ENCODE measurements at places on chromosomes 13 and 19.
A peak's percentile ranks its signal among the peaks of the same experiment; 100 is the strongest.

GRCh38 chr13:86201477-86201876, 402.3 kb upstream of the SLITRK6 start:
- no peak for DNase-seq

DNA sequence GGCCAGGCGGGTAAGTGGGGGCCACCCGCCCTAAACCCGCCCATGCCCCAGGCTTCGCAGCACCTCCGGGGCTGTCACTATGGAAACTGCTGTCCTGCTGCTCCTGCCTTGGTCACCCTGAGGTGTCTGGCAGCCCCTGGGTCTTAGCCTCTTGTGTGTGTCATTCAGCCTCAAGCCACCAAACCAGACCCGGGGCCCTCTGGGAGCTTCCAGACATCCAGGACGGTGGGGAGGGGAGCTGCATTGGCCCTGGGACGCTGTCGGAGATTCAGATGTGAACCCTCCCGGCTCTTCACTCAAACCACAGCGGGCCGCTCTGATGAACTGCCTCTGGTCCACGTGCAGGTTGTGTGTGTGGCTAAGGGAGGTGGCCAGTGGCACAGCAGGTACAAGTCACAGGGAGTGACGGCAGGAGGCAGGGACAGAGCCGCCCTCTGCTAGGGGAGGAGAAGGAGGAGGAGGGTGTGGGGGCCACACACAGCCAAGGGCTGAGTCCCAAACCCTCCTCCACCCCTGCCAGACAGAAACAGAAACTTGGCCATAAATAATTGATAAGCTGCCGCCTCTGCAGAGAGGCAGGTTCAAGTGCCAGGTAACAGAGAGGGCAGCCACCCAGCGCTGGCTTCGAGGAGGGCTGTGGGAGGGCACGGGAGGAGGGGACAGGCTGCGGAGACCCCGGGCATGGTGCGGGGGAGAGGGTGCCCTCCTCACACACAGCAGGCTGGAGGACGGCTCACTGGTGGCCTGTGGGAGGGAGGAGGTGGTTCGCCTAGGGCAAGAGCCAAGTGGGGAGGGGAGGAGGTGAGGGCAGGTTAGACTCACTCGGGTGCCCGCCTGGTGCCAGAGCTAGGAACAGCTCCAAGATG, 8.0 kb downstream of the NANOS3 start:
- DNase-seq, result no peak

DNA sequence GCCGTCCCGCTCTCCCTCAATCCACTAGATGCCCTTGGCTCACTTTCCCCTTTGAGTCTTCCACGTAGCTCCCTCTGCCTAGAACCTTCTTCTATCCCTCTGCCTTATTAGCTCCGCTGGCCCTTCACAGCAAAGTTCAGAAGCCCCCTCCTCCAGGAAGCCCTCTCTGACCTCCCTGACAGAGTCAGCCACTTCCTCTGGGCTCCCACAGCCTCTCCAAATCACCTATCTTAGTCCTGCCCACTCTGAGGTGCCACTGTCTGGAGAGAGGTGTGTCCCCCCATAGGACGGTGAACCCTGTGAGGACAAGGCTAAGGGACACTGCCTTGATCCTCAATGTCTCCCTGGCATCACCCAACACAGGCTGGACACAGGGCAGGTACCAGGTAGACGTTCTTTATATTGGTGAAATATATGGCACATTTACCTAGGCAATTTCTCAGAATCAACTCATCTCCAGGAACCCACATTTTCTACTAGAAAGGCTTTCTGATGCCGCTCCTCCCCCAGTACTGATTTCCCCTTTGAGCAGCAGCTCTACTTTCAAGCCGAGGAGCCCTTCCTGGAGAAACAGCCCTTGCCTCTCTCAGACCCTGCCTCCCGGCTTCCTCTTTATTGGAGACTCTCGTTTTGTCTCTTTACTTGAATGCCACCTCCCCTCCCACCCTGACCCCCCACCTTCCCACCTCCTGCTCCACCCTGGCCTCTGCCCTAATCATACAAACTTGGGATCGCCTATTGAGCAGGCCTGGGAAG, 3.4 kb upstream of the TGFB1 start:
- DNase-seq, result no peak

DNA sequence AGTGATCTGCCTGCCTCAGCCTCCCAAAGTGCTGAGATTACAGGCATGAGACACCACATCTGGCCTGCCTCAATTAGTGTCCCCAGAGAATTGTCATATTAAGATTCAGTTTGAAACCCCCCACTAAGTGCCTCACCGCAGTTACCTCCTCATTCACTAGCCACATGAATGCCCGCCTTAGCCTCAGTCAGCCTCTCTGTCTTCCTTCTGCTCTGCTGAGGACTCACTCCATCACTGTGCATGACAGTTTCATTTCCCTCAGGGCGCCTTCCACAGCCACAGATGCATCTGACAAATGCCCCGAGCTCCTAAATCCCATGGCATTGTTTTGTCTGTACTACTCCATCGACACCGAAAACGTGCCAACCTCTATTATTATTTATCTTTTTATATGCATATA, 23.3 kb downstream of the MIPEP start:
- no peak for DNase-seq

DNA sequence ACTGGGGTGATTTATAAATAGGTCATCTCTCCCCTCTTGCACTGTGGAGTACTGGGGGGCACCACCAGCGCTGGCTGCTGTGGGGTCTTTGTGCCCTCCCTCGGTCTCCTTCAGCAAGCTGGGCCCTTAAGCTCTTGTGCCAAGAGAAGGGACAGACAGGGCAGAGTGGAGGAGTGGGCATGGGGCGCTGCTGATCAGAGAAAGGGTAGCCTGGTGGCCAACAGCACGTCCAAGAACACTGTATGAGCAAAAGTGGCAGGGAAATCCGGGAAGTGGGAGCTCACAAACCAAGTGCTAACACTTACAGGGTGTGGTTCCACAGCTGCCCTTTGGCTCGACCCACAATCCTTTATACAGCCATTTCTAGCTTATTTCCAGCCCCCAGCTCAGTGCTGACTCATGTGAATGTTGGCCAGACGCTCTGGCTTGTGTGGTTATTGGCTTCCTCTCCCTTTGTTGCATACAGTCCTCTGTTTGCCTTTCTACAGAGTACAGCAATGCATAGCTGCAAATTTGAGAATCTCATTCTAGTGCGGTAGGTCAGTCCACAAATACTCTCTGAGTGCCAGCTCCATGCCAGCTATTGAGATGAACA, 298.8 kb downstream of the SHISA2 start:
- no peak for DNase-seq

DNA sequence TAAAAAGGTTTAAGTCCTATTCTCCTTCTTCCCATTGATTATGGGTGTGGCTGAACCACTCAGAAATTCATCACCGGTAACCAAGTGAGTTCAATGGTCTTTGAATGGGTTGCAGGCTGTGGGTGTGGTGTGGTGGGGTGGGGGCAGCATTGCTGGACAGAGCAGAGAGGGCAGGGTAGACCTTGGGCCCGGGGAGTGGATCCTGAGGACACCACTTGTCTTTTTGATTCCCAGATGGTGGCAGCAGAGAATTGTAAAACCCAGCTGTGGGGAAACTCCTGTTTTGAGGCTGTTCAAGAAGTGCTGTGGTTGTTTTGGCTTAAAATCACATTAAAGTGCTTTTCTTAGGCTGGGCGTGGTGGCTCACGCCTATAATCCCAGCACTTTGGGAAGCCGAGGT, 45.8 kb upstream of the RGCC start:
- DNase-seq, result no peak

DNA sequence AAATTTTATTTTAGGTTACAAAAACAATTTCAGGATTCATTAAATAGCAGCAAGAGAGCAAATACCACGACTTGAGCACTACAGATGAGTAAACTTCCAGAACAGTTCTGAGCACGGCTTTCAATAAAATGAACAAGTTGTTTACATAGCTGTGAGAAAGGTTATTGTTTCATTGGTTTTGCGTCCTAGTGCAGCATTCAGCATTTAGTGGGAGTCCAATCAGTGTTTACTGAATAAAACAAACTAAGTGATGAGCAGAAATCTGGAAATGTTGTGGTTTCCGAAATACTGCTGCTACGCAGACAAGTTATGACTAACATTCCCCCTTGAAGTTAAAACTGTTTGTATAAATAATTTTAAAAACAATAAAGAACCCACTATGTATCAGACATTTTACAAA, 251.5 kb upstream of the STARD13 start:
- no peak for DNase-seq

GRCh38 chr19:13712767-13713201, 51.5 kb upstream of the MRI1 start:
- no peak for DNase-seq

- no peak for DNase-seq
These were observed 7.5 kb downstream of the KLF16 start for GRCh38 chr19:1855828-1856255.

GRCh38 chr19:11355160-11356073, at the start of gene PLPPR2:
Gene PLPPR2, plus strand, starts transcription at chr19:11355432. Its CDS starts 2,242 bp downstream, at chr19:11357674.
- DNase-seq, result peak; percentile 61

DNA sequence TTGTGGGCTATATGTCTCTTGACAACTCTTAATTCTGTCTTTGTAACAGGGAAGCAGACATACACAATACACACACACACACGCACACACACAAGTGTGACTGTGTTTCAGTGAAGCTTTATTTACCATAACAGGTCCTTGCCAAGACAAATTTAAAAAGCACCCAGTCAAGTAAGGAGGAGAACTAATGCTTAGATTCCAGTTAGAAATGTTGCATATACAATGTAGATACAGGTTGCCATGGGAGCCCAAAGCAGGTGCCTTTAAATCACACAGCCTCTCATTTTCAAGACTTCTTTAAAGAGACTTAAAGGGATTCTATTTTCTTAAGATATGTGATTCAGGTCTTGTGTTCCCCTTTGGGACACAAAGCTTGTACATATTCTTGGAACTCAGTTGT, 1551.9 kb downstream of the EFNB2 start:
- no peak for DNase-seq

GRCh38 chr13:81762449-81762848, 1421.5 kb upstream of the SPRY2 start:
- no peak for DNase-seq

- peak; percentile 67 for DNase-seq
These were observed 8.7 kb downstream of the HOMER3 start for GRCh38 chr19:18932216-18932841.

DNA sequence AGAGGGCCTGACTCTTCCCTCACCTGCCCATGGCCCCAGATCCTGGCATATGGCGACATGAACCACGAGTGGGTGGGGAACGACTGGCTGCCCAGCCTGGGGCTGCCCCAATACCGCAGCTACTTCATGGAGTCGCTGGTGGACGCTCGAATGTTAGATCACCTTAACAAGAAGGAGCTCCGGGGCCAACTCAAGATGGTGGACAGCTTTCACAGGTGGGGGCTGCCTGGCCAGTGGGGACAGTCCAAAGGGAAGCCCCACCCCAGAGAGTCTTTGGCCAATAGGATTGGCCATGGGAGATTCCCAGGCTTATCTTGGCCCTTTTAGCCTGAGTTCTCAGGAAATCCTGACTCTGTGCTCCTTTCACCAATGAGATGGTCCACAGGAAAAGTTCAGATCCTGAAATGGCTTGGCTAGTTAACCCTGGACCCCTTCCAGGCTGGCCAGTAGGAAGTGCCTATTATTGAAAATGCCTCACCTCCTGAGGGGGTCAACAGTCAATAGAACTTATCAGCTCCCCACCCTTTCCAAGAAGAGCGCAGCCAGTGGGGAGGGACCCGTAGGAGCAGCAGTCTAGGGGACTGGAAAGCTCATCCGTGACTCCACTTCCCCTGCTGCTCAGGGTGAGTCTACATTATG, 7.0 kb downstream of the HRC start:
- no peak for DNase-seq

GRCh38 chr13:98004107-98004506, 50.6 kb downstream of the IPO5 start:
- DNase-seq, result no peak

GRCh38 chr19:35852029-35852780, at the start of gene NPHS1:
Gene NPHS1, minus strand, starts transcription at chr19:35852504. Its CDS starts 667 bp downstream, at chr19:35851837.
- DNase-seq, result no peak

- no peak for DNase-seq
These were observed 476.9 kb upstream of the KLHL1 start for GRCh38 chr13:70585109-70585508.

DNA sequence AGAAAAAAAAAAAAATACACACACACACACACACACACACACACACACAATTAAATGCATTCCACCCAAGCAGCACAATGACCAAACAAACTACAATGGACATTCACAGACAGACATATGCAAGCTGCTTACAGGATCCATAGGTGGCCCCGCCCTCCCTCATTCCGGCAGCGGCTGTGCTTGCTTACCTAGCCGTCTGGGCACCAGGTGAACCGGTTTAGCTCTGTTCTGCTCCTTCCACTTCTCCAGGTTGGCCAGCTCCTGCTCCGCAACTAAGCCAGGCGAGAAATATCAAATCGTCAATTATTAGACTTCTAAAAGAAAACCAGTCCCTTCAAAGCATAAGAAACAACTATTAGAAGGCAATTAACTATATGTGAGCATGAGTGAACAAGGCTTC, 23.1 kb downstream of the EPSTI1 start:
- no peak for DNase-seq

- DNase-seq, result no peak
These were observed 40.6 kb downstream of the DCLK1 start for GRCh38 chr13:36090592-36090991.

- DNase-seq, result no peak
These were observed 3.3 kb downstream of the CSNK1G2 start for GRCh38 chr19:1944088-1944915.

GRCh38 chr19:46082728-46083050, 41.8 kb downstream of the IGFL3 start:
- no peak for DNase-seq

DNA sequence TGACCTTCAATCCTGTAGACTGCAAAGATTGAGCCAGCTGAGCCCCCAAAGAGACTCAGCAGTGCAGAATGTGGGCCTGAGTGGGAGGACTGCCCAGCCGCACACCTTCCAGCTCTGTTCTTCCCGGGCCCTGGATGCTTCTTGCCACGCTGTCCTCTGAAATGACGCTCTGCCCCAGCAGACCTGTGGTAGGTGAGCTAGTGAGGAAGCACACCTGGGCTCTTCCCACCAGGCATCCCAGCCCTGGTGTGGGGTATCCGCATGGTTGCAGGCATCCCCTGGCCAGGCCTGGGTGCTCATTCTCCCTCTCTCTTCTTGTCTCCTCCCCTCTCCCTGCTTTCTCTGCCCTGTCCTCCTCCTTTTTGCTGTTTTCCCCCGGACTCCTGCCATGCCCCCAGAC, 9.8 kb upstream of the MZF1 start:
- DNase-seq, result no peak

DNA sequence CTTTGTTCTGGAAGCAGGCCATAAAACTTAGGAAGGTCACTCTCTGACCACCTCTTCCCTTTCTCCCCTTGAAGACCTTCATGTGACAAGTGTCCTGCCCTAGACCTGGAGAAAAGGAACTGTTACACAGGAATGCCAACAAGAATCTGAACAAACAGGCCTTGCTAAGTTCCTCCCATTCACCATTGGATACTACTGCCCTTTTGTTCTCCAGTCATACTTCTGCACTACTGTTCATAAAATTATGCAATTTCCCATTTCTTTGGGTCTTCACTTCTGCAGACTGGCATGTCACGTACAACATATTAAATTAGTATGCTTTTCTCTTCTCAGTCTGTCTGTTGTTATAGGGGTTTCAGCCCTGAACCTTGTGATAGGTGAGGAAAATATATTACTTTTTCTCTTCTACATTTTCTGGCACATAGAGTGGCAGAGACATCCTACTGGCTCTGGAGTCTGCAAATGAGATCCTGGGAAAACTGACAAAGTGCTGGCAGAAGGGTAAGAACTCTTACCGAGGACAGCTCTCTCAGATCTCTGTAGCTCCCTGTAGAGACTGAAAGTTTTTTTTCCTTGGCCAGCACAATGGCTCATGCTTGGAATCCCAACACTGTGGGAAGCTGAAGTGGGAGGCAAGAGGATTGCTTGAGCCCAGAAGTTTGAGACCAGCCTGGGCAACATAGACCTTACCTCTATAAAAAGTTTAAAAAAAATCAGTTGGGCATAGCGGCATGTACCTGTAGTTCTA, 87.6 kb upstream of the SPRY2 start:
- DNase-seq, result no peak

Data from activated T-helper 1 cell treated with Interleukin-2 at 50 U/mL for 16 hours (primary cell).